CD4-positive, alpha-beta T cell (primary cell): ENCODE measurements at places on chromosomes 4 and X. TPM values are rescaled to one million over a fixed set of nuclear protein-coding genes. Genes with fewer than 3 reads are reported as not detected.

- no peaks in the 10 kb centered on the region for H3K27me3 ChIP-seq
- no peak for DNase-seq
- no peaks in the 10 kb centered on the region for H3K36me3 ChIP-seq
- H3K4me3 ChIP-seq, result no peak overlapping the region
- no peak overlapping the region for H3K27ac ChIP-seq
Measured at GRCh38 chrX:80817002-80817401, 7.3 kb upstream of the BRWD3 start.

DNA sequence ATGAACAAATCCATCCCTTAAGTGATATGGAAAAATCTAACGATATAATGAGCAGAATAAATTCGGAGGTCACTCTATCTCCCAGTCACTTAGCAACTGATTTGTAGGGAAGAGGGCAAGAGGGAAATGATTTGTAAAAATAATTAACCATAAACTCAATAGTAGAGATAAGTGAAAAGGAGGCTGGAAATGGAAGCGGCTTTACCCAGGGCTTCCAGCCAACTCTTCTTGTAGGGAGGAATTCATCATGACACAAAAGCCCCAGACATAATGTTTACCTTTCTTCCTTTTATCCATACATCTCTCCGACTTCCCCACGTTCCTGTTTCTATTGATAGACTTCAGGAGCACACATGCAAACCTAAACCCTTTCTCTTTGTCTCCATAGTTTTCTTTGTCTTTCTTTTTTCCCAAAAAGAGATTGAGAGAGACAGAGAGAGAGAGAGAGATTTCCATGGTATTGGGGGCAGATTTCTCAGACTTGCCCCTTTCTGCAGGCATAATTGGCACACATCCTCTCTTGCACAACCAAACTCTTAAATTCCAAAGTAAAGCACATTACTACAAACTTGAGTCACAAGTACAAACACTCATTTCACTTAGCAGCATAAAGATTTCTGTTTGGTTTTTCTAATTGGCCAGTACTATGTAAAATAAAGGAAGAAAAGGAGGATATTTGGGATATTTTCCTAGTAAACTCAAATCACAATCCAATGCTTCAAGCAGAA lies 140.9 kb downstream of the MAPK10 start:
- H3K4me3 ChIP-seq, result no peak overlapping the region
- H3K4me1 ChIP-seq, result no peaks in the 10 kb centered on the region
- DNase-seq, result no peak
- H3K27ac ChIP-seq, result no peak overlapping the region
- no peaks in the 10 kb centered on the region for H3K36me3 ChIP-seq

SLC9A7 gene
- 2.2 TPM for total RNA-seq

GRCh38 chr4:109708990-109709389 lies 5.7 kb upstream of the CASP6 start:
- H3K27ac ChIP-seq, result no peak overlapping the region
- peaks cover 2% of the 10 kb centered on the region for H3K4me1 ChIP-seq
- no peaks in the 10 kb centered on the region for H3K27me3 ChIP-seq
- no peak for DNase-seq
- H3K36me3 ChIP-seq, result peaks cover 14% of the 10 kb centered on the region
- no peak overlapping the region for H3K4me3 ChIP-seq

MAGEC2 gene
- total RNA-seq, result not detected
